Sigmoid colon (tissue), 7 donors: ENCODE measurements at places on chromosomes 2 and 18. TPM values are rescaled to one million over a fixed set of nuclear protein-coding genes. Genes with fewer than 3 reads are reported as not detected.
A peak's percentile ranks its signal among the peaks of the same experiment; 100 is the strongest.

CYTIP gene
- polyA plus RNA-seq, result 5.8 TPM

DNA sequence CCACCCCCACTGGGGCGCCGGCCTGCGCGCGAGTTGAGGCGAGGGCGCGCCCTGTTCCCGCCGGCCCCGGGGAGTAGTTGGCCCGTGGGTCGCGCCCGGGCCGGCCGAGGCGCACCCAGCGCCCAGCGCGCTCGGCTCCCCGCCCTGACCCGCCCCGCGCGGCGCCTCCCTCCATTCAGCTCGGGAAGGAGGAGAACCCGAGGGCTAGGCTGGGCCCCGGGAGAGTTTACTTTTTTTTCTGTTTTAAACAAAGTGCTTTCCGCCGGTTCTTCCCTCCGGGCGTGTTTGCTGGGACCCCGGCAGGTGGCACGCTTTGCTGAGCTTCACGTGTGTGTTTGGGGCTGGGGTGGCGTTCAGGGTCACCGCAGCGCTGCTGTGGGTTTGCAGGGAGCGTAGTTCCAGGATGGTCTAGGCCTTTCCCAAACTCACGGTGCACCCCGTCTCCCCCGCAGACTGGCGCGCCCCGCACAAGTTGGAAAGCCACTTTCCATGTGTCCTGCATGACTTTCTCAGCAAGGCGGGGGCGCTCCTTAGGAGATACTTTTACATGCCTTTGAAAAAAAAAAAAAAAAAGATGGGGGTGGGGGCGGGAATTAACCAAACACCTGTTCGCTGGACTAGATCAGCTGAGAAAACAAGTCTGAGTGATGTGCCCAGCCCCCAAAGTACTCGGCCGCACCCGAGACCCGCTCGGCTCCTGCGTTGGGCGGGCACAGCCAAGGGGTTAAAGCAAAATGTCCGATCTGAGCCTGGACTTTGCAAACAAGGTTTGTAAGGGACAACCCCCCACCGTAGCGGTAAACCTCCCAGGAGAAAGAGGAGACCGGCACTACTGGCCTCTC lies 825 bp downstream of the ITGA6 start:
- no peaks in the 10 kb centered on the region for H3K36me3 ChIP-seq
- H3K4me1 ChIP-seq, result peaks cover 7% of the 10 kb centered on the region
- H3K4me3 ChIP-seq, result peak overlapping the region; percentile 71

DNA sequence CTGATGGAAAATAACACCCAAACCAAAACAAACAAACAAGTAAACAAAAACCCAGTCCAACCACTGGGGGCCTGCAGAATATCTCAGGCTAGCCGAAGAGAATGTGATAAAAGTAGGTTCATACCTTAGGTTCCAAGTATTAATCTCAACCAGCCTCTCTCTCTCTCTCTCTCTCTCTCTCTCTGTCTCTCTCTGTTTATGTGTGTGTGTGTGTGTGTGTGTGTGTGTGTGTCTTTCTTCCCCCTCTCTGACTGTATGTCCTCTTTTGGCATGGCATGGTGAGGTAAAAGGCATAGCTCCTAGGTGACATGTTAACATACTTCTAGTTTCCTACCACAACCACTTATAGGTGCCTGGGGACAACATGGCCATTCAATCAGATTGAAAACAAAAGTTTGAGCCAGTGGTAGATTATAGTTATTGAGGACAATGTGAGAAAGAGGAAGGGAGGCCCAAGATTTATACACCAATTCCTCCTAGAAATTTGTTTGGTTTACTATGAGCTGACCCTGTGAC lies 93.0 kb downstream of the SETBP1 start:
- no peaks in the 10 kb centered on the region for H3K36me3 ChIP-seq
- H3K4me3 ChIP-seq, result no peak overlapping the region
- no peak for DNase-seq
- H3K27me3 ChIP-seq, result no peaks in the 10 kb centered on the region

CDK15 gene
- polyA plus RNA-seq, result 0.12 TPM
